ENCODE measurements at places on chromosomes 5 and 9.

DNA sequence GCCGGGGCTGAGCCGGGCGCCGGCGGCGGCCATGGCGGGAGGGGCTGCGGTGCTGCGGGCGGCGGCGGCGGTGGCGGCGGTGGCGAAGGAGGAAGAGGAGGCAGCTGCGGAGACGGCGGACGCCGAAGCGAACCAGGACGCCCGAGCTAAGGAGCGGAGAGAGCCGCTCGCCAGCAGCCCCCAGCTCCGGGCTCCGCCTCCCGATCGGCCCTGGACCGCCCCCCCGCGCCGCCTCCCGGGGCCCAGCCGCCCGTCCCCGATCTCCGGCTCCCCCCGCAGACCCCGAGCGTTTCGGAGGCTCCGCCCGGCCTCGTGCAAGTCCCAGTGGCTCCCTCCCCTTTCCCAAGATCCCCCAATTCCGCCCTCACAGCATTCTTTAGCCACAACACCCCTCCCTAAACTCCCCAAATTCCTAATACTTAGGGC lies at the start of gene ASTN2:
TSS of gene ASTN2 (minus strand) at position 152 of the 426 bp plus-strand sequence. CDS start at position 33, 119 bp downstream.
- DNase-seq: peak; percentile 17

- no peak for DNase-seq
These were observed 151.0 kb downstream of the LPAR1 start for GRCh38 chr9:110887276-110887675.

GRCh38 chr5:25570067-25570583 lies 925.3 kb upstream of the CDH10 start:
- DNase-seq: no peak

DNA sequence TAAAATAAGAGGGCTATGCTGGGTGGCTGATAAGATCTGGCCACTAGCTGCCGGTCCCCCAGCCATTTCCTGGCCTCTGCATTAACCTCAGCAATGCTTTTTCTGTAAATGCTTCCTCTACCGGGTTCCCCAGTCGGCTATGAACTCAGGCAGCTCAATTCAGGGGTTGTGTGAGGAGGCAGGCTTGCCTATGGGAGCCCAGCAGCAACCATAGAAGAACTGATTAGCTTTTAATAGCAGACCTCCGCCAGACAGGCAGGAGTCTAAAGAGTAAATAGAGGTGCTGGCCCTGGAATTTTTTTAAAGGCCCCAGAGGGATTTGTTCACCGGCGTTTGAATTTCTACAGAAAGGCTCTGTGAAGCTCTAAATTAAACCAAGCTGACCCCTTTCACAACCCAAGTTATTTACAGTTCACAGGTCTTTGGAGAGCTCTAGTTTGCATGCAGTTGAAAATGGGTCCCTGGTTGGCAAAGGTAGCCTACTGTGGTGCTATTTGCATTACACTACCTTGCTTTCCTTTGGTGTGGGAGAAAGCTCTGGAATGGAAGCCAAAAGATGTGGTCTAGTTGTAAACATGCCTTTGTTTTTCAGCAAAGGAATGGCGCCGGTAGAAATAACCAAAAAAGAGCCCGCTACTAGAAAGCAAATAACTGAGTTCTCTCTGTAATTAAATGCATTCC lies 289.7 kb upstream of the SEMA6A start:
- no peak for DNase-seq

DNA sequence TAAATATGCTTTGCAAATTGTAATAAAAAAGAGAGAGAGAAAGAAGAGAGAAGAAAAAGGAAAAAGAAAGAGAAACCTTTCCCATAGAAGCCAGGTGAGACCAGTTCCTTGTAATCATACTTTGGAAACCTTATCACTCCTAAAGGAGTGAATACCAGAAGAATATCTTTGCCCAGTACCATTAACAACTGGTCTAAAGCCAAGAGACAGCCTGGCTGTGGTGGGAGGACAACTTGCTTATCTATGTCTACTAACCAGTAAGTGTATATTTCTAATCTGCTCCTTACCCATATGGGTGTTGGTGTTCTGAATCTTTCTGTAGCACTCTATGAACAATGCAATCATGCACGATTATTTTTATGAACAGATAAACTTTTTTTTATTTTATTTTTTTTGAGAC lies 10.5 kb upstream of the TXN start:
- no peak for DNase-seq

DNA sequence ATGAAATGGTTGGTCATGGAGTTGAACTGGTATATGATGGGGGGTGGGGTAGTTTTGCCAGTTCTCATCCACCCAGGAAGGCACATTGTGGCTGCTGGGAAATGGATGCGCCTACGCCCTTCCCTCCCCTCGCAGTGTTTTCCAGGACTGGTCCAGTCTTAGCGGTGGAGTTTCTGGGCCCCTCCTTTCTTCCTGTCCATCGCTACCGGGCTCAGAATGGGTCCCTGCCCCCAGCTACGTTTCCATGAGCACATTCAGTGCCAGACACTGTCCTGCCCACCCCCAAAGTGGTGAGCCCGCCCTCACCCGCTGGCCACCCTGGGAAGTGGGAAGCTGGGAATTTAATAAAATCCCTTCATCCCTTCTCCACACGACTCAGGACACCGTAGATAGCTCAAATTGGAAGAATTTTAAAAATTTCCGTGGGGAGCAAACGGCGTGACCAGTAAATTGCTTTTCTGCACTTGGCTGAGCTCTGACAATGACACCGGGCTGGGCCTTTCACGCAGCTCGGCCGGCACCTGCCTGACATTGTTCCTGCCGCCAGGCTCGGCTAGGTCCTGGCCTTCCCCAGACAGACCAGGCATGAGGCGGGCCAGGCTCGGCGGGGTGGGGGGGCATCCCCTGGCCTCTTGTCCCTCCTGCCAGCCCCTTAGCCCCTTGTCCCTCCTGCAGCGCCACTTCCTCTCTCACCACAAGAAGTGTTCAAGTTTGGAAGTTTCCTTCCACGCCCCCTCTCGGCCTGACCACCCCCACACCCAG lies 3.6 kb downstream of the FGF18 start:
- no peak for DNase-seq

GRCh38 chr5:95801532-95801931 lies 21.0 kb downstream of the GLRX start:
- DNase-seq: no peak

DNA sequence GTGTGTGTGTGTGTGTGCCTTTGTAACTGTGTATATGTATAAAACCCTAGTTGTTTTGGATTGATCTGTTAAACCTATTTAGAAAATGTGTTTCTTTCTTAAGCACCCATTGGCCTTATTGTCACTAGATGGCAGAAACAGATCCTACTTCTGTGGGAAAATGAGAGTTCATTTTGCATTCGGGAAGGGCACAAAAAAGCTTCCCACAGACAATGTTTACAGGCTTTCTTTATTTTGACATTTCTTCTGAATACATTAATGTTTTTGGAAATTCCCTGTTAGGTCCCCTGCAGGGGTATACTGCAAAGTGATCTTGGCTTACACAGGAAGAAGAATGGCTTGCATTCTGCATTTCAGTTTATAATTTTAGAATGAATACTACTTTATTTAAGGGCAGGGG lies 481.8 kb upstream of the ARRDC3 start:
- no peak for DNase-seq

- no peak for DNase-seq
These were observed 12.4 kb upstream of the CRB2 start for GRCh38 chr9:123343443-123344191.

DNA sequence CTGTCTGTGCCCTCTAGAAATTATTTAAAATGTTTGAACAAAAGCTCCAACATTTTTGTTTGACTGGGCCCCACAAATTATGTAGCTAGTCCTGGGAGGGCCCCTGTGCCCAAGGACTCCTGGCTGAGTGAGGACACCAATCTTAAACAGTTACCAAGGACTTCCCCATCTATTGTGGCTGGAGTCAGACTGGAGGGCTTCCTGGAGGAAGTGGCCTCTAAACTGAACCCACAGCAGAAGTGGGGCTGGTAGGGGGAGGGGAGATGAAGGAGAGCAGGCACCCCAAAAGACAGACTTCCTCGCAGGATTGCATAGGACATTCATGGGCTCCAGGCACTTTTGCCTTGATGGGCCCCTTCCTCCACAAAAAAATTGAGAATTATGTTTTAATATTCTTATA lies 8.1 kb downstream of the ADAMTS13 start:
- no peak for DNase-seq

DNA sequence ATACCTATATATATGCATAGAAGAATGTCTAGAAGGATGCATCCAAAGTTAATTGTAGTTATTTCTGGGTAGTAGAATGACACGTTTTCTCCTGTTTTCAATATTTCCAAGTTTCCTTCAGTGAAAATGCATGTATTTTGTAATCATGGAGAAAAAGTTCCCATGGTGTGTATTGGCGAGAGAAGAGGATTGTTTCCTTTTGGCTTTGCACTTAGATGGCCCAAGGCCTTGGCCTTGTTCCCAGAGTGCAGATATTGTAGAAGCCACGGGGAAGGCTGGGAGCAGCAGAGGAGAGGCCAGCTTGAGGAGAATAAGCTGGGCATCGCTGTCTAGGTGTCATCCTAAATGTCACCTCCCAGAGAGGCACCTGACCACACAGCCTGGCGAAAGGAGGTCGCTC lies 44.0 kb downstream of the IRF1 start:
- DNase-seq: peak; percentile 65

DNA sequence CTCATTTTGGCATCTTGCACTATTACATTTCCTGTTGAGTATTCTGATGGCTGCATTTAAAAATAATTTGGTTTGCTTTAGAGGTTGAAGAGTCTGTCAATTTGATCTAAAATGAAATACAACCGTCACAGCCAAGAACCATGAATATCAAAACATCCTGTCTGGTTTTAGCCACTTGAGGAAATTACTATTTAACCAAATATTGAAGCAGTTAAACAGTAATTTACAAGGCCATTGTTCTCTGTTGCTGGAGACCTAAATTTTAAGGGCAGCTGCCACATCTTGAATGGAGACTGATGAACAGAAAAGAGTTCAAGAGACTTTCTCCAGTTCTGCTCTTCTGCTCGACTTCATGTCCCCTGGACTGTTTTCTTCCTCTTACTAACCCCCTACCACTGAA lies 549.4 kb downstream of the LRRC70 start:
- no peak for DNase-seq

DNA sequence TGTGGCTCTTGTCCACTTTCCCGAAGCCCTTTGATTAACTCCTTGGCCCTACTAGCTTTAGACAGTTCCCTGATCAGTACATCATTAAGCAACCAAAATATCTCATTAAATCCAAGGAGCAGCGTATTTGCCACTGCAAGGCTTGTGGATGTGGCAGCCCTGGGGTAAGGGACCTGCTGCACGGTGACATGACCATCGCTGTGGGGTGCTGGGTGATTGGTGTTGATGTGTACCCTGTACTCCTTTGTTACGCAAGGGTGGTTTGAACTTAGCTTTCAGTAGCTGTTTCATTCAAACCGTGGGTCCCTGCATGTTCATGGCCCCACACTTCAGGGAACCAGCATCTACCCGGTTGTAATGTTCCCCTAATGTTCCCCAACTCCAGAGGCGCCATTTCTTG lies 41.0 kb downstream of the OTULIN start:
- no peak for DNase-seq

GRCh38 chr5:58317808-58318207 lies 142.1 kb downstream of the PLK2 start:
- DNase-seq: no peak

Measured in dermis blood vessel endothelial cell (primary cell).